ENCODE measurements at places on chromosomes 6 and 20.

DNA sequence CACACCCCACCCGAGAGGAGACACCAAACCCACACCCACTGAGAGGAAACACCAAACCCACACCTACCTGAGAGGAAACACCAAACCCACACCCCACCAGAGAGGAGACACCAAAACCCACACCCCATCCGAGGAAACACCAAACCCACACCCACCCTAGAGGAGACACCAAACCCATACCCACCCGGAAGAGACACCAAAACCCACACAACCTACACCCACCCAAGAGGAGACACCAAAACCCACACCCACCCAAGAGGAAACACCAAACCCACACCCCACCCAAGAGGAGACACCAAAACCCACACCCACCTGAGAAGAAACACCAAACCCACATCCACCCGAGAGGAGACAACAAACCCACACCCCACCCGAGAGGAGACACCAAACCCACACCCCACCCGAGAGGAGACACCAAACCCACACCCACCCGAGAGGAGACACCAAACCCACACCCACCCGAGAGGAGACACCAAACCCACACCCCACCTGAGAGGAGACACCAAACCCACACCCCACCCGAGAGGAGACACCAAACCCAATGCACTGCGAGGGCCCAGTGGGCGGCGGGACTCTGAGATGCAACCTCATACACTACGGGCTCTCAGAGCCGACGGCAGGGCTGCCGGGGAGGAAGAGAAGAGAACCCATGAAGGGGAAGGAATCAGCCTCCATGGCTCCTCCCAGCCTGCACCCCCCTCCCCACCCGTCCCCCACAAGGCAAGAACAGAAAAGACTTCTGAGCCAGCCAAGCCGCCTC, 83.3 kb downstream of the TAF4 start:
- DNase-seq: no peak

DNA sequence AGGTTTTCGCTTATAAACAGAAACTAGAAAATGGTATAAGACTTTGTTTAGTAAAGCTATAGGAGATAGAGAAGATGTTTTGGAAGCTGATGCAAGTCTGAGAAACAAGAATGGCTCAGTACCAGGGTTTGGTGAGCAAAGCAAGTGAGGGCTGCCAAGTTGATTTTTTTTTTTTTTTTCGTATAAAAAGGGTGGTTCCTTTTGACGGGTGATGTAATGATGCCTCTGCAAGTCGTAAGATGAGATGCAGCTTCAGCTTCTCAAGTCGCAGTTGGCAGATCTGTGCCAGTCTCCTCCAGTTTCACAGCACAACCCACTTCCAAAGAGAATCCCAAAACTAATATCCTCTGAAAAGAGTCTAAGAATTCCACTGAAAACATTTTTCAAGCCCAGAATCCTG, 252.8 kb upstream of the CDH4 start:
- DNase-seq: no peak

- no peak for DNase-seq
Measured at GRCh38 chr20:57236813-57237584, 29.4 kb downstream of the BMP7 start.

GRCh38 chr6:44129841-44130322, 2.5 kb downstream of the TMEM63B start:
- no peak for DNase-seq

DNA sequence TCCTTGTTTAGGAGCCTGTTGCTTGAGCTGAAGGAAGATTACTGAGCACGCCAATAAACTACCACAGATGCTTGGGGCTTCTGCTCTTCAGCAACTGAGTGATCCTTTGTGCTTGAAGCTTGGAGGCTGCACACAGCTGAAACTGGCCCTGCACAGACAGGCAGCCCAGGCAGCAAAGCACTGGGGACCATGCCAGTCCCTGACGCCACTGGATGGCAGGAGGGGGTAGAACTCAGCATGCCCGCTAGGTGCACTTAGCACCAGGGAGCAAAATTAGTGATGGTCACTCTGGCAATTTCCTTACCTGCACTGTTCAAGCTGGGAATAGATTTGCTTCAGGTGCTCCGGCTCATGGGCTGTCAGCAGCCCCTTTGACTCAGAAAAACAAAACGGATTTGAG, 91.5 kb downstream of the FAM50B start:
- peak; percentile 87 for DNase-seq

DNA sequence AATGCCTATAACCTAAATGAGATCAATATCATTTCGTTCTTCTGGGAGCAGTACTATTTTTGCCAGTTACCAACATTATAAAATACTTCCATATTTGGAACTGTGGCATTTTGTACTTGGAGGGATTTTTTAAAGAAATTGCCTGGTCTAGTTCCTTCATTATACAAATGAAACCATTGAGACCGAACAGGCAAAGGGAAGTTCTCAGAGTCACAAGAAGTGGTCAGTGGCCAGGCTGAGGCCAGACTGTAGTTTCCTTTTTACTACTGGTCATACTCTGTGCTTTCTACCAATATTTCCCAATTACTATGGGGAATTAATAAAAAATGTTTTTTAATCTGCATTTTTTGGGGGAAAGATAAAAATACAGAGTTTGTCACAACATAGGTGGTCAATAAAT, 332.0 kb downstream of the NRN1 start:
- DNase-seq: no peak

GRCh38 chr6:148459238-148459637, 116.6 kb downstream of the SASH1 start:
- no peak for DNase-seq

DNA sequence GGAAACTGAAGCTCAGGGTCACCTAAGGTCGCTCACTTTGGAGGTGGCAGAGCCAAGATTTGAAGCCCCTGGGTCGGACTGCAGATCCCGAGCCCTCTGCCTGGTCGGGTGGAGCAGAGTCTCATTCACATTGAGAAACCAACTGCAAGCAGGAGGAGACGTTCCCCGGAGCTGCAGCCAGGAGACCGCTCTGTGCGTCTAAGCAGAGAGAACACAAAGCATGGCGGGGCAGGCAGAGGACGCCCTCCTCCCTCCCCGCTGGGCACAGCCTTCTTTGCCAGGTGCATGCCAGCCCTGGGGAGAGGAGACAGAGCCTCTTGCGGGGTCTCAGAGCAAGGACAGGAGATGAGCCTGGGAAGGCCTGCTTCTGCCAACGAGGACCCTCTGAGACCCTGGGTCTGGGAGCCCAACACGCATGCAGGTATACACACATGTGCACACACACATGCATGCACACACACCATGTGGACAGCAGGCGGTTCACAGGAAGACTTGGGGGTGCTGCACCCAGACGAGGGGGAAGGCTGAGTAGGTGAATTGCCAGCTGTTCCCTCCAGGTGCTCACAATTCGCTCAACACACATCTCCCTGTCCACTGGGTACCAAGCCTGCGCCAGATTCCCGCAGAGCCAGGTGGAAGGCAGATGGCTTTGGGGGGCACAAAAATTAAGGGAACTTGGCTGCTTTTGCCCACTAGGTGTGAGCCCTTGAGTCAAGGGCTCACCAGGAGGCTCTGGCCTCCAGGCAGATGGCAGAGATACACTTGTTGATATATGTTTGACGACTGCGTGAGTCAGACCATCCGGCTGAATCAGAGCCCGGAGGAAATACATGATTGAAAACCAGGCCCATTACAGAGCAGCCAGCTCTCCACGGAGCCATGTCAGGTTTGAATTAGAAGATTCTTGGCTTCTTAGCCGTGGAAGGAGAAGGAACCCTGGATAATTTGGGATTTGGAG, 5.5 kb upstream of the NTSR1 start:
- DNase-seq: no peak

DNA sequence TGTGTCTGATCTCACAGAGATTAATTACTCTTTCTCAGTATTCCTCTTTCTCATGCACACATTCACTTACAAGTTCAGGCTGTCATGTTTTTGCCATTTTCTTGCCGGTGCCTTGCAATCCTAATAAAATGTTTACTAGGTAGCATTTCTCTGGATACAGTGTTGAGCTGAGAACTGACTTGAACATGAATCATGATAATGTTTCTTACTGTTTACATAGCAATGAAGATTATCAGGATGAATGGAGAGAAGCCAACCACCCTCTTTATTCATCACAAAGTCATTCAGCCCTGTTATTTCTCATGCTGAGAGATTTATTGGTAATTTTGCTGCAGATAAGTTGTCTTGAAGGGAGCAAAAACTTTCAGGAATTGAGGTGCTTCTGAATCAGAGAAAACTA, 185.5 kb upstream of the ECI2 start:
- DNase-seq: no peak

- DNase-seq: no peak
Measured at GRCh38 chr6:29602564-29603361, 17.8 kb downstream of the OR2H2 start.

GRCh38 chr6:81938014-81938856, 185.8 kb upstream of the TENT5A start:
- DNase-seq: no peak

GRCh38 chr20:59752101-59752586, 147.8 kb downstream of the PHACTR3 start:
- DNase-seq: peak; percentile 57

DNA sequence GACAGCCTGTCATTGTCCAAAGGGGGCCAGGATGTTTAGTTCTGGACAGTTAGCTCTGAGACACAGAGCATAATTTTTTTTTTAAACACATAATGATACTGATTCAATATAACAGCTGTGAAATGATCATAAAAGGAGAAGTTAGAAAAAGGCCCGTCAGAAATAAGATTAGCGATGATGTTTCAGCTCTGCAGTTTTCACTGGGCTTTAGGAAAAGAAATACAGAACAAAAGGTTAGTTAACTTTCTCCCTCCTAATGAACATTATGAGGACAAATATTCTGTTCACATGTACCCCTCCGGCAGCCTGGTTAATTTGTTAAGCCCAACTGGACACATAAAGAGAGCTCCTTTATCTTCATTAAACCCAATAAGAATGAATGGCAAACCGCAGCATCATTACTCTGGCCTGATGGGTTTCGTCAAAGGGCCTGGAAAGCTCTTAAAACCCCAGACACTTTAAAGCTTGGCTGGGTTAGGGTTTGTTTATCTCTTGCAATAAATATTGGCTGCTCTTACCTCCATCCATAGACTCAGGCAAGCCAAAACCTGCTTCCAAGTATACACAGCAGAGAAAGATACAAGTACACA, 394.6 kb downstream of the KIF16B start:
- no peak for DNase-seq

GRCh38 chr6:9315966-9316650, 880.8 kb upstream of the SLC35B3 start:
- DNase-seq: no peak

DNA sequence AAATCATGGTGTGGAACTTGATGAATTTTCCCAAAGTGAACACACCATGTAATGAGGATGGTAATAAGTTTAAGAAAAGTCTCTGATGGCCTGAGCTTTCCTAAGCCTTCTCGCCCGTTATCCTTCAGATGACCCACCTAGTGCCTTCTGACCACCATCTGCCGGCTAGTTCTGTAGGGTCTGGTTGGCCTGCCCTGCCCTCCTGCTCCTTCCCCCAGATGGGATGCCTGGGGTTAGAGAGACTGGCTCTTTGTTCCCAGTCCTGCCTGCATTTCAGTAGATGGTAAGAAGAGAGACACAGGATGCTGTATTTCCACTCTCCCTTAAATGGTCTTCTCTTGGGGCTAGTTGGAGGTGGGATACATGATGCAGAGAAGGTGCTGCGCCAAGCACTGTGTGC, 43.0 kb downstream of the TIAM2 start:
- DNase-seq: no peak

DNA sequence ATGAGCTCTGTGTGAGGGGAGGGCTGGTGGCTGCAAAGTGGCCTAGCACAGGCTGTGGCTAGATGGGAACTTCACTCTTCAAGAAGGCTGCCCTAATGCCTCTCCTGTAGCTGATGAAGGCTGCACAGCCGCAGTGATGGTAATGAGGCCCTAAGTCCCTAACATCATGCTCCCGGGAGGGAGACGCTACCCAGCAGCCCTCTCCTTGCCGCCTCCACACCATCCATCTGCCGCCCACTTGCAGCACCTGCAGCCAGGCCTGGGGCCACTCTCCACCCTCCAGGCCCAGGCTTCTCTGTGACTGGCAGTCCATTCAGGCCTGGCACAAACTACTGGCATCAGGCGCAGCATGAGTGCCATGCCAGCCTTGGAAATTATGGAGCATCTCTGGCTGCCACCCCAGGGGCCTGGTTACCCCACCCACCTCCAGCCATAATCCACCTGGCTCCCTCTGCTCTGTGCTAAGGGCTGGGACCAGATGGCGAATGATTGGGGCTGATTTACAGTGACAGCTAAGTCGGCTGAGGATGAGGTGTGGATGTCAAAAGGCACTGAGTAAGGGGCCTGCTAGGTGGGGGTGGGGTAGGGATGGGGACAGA, 284.2 kb downstream of the LRFN2 start:
- DNase-seq: no peak

DNA sequence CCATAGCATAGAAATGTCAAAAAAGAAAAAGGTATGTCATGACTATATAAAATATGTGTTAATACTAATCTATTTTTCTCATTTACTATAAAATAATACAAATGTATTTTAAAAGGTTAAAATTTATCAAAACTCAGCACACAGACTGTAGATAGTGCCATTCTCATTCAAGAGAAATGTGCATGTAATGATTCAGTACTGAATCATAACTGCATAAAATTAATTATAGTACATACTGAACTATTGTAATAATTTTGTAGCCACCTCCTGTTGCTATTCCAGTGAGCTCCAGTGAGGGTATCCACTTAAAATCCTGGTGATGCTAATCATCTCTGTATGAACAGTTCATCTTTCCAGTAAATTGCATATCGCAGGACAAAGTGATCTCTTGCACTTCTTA, 82.8 kb downstream of the HMGCLL1 start:
- no peak for DNase-seq

DNA sequence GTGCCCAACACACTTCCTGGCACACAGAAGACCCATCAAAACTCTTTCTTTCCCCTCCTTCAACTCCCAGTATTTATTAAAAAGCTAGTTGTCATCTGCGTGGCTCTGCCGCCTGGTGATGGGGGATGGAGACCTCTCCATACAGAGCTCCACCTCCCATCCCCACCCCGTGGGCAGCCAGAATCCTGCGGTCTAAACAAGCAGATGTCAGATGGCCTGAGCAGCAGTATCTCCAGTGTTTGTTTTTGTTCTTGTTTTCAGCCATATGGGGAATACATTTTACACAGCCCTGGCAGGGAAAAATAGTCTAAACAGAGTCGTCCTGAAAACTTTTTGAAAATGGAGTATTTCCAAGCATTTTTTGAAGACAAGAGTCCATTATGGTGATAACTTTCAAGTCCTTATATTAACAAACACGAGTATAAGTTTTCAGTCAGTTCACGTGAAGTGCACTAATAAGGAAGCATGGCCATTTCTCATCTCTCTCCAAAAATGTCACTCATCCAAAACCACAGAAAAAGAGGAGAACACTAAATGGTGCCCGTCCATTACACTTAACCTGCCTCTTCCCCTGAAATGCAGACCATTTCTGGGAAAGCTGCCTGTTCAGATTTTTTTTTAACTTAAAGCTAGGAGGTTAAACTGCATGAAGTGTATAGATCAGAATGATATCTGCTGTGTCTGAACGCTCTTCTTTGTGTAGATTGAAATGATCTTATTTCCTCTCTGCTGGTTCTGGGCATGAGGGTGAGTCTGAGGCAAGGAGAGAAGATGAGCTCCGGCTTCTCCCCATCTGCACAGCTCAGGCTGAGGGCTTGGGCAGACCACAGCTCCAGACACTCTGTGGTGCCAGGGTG, 91.0 kb downstream of the TCP11 start:
- DNase-seq: no peak
